ENCODE measurements at places on chromosomes 4 and X.

DNA sequence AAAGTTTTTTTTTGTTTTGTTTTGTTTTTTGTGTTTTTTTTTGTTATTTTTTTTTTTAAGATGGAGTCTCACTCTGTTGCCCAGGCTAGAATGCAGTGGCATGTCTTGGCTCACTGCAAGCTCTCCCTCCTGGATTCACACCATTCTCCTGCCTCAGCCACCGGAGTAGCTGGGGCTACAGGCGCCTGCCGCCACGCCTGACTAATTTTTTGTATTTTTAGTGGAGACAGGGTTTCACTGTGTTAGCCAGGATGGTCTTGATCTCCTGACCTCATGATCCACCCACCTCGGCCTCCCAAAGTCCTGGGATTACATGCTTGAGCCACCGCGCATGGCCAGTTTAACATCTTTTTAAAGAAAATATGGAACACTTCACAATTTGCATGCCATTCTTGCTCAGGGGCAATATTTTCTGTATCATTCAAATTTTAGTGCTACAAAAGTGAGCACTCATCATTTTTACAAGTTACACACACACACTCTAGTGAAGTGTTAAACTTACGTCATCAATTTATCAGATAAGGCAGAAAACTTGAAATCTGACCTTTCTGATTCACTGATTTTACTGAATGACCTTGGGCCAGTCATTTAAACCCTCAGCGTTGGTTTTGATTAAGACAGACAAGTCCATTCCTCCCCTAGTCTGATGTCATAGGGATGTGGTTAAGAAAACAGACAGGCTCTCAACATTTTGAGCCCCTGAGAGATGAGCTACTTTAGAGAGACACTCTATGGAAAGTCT is 61.2 kb downstream of the TRIM2 start:
- DNase-seq = no peak

DNA sequence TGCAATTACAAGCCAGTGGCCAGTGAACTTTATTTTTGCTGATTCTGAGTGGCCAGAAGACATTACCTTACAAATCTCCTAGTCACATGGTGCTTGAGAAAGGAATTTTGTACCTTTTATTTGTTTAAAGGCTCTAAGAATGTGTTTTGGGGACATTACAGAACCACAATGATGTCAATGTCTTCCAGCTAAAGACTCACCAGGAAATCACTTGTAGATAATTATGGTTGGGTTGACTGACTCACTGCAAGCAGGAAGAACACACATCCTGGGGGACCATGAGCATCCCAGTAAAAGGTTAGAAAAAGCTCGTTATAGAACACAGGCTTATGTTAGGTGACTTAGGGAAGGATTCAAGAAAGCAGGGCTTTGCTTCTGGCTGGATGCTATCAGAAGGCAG is 119.4 kb upstream of the FAM9B start:
- no peak for DNase-seq

DNA sequence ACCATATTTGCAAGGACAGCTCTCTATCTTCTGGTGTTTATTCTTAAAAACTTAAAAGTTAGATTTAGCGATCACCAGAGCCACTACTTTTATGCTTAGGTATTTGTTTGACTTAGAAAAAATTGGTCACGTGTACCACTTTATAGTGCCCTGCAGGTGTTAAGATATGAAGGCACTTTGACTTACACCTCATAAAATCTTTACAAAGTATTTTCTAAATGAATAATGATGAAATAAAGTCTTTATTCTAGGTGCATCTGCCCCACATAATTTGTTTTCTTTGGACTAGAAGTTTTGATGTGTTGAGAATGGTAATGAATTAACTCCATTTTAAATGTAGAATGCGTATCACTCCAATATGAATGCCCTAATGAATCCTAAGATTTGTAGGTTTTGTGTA is 2.9 kb downstream of the FMR1 start:
- no peak for DNase-seq

GRCh38 chr4:109959195-109959594 is 46.5 kb downstream of the EGF start:
- DNase-seq = no peak

- DNase-seq = no peak
These were observed 217.9 kb upstream of the NOCT start for GRCh38 chr4:138797646-138798045.

GRCh38 chrX:44908153-44908552 is 35.2 kb downstream of the KDM6A start:
- DNase-seq = no peak

GRCh38 chrX:119880552-119881437 is 9.2 kb downstream of the NDUFA1 start:
- no peak for DNase-seq

GRCh38 chr4:176256921-176257320 is 12.1 kb downstream of the ASB5 start:
- DNase-seq = no peak

DNA sequence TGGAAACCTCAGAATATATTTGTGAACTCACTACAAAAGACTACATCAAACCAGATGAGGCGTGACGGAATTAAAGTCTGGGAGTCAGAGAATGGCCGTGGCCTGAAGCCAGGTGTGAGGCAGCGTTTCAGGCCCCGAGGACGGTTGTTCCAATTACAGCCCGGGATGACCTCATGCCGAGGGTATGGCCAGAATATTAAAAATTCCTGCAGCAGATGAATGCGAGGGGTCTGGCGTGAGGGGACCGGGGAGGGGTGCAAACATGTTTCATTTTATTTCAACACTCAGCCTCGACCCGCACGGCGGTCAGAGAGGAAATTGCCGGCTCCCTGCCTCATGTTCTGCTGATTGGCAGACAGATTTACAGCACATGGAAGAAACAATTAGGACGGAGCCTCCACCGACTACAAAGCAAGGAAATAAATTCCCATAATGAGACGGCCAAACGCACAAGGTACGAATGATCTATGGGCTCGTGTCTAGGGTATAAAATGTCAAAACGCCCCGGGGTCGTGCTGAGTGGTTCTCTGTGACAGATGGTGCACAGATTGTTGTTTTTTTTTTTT is 289.7 kb downstream of the SHOX start:
- no peak for DNase-seq

DNA sequence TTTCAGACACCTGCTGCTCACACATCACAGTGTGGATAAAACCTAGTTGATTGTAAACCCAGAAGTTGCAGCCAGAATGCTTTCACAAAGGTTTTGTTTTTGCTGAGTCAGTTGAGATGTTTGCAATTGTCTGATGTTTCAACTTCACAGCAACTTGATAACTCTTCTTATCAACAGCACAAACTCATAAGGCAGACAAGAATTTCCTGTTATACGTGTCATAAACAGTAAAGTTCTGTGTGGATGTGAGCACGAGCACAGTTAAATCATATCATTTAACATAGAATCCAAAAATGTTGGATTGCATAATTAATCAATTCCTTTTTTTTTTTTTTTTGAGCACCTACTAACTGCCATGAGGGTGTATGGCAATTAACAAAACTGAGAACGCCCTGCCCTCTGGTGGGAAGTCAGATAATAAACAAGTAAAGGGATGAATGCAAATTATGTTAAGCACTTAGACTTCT is 512.2 kb downstream of the PDHA2 start:
- DNase-seq = no peak

DNA sequence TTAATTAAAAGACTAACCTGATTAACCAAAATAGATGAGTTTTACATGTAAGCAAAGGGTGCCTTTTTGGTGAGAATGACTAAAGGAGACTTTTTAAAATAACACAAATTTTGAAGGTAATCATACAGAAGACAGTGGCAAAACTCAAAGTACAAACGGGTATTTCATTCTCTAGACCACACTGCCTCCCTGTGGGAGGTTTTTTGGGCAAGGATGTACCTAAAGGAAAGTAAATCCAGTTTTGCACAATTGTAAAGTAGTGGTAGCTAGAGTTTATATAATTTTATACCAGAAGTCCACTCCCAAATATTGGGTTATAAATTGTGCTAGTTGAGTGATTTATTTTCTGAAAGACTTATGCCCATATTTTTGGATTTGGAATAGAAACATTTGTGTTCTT is 201.0 kb downstream of the PAPSS1 start:
- no peak for DNase-seq

DNA sequence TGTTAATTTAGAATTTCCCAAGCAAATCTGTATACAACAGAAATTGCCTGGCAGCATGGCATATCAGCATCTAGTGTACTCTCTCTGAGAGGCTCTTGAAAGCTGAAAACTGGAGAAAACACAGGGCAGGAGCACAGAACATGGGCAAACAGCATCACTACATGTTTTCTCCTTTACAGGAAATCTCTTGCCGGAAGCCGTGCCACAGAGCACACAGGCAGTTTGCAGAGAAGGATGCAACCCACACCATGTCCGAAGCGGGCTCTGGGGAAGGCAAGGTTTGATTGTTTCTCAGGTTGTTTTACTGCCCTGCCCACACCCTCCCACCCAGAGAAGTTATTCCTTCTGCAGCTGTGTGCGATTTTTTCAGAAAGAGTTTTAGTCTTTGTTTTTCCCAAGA is 41.1 kb upstream of the FAM9C start:
- no peak for DNase-seq

DNA sequence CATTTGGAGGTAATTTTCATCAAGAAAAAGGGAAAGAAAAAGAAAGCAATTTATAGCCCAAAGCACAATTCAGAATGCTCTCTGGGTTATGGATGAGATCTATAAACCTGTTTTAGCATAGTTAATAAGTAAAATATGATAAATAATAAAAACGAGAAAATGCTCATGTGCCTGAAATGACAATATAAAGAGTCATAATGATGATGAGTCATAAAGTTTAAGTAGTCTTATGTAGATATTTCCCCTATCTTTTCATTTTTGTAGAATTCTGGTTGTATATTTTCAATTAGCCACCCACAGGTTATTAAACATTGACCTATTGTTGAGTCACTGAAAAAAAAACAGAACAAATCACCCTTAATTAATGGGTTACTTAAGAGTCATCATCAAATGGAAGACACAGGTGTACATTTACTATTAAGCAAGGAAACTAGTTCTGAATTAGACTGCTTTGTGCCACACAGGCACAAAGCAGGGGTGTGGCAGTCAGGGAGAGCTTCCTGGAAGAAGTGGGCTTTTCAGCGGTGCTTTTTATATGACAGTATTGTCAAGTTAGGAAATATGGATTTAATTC is 29.3 kb downstream of the BEND4 start:
- DNase-seq = no peak

DNA sequence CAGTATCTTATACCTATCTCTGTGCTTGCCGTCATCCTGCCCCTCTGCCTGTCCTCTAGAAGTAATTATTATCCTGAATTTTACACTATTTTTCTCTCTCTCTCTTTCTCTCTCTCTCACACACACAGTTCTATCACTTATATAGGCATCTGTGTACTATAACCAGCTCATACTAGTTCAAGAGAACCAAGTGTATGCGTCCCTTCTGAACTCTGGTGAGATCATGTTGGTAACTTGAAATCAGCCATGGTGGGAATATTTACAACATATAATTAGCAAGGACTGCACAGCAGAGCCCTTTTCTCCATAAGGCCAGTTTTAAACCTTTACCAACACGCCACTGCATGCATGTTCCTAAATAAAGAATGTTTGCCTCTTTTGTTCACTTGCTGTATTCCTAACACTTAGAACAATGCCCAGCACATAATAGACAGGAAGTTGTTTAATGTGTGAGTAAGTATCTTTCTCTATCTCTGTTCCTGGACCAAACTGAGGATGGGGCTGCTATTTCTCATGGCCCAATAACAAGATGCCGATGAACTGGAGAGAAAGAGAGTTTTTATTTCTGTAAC is 51.1 kb upstream of the IL21 start:
- no peak for DNase-seq

- DNase-seq = no peak
These were observed 146.4 kb downstream of the PALLD start for GRCh38 chr4:168643111-168643795.

DNA sequence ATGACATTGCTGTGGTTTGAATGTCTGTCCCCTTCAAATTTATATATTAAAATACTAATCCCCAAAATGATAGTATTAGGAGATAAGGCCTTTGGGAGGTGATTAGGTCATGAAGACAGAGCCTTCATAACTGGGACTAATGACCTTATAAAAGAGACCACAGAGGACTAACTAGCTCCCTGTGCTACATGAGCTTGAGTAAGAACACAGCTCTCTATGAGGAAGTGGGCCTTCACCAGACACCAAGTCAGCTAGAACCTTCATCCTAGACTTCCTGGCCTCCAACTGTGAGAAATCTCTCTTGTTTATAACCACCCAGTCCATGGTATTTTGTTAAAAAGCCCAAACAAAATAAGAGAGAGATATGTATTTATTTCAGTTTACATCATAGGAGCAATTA is 242.2 kb upstream of the CTSO start:
- DNase-seq = no peak

DNA sequence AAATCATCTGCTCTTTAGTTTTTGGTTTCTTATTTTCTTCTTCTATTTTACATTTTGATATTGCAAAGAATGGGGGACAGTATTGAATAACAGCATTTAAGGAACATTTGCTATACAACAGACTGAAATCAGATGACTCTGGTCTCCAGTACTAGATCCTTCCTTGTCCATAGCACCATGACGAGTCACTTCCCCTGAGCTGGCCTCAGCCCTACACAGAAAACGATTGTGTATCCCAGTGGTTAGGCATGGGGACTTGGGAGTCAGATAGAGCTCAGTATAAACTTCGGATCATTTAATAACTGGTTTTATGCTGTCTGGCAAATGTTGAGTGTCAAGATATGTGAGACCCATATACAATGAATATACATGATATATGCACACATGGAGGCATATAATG is 44.7 kb upstream of the BEX4 start:
- no peak for DNase-seq

DNA sequence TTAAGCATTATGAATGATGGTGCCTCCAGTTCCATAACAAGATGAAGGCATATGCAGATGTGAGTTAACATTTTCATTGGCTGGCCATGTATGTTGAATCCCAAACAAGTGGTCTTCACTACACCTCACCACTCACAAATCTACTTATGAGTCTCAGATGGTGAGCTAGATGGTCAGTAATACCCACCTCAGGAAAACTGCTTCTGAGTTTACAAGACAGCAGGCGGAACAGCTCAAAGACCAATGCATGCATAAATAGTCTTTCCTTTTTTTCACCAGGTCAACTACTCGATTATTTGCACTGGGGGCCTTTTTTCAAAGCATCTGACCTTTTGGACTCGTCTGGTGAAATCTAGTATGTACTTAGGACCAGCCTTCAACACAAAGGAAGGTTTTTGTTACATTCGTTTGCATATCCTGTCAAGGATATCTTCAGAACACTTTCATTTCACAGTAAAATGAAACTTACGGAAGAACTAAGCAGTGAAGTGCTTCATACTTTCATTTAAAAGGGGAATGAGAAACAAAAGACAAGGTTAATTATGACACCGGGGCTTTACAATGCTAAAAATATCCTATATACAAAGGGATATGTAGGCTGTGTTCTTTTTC is 23.1 kb upstream of the TLR7 start:
- no peak for DNase-seq

- DNase-seq = no peak
These were observed 44.0 kb downstream of the GAB1 start for GRCh38 chr4:143380629-143381028.

DNA sequence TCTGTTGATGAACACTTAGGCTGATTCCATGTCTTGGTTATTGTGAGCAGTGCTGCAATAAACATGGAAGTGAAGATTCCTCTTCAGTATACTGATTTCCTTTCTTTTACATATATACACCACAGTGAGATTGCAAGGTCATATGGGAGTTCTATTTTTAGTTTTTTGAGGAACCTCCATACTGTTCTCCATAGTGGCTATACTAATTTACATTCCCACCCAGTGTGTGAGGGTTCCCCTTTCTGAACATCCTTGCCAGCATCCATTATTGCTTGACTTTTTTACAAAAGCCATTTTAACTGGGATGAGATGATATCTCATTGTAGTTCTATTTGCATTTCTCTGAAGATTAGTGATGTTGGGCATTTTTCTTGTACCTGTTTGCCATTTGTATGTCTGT is 80.5 kb upstream of the GALNT7 start:
- no peak for DNase-seq

Measured in stimulated activated CD4-positive, alpha-beta T cell treated with anti-CD3 and anti-CD28 coated beads, Interleukin-2, amount 100 ng/mL, for 4 hours (primary cell).